ENCODE measurements at places on chromosomes 16 and 17. TPM values are rescaled to one million over a fixed set of nuclear protein-coding genes. Genes with fewer than 3 reads are reported as not detected.

Gene MYH13
- polyA plus RNA-seq = 0.05 TPM

Gene PIRT
- 0.06 TPM for polyA plus RNA-seq

Gene CD79B
- not detected for polyA plus RNA-seq

Gene SNX20
- polyA plus RNA-seq = not detected

Gene MYOCD
- polyA plus RNA-seq = not detected
